B cell (primary cell): ENCODE measurements at places on chromosomes 3 and 15. TPM values are rescaled to one million over a fixed set of nuclear protein-coding genes. Genes with fewer than 3 reads are reported as not detected.

The ANKDD1A gene
- total RNA-seq: 2.2 and 2.6 TPM in 2 replicates

The SMCO1 gene
- total RNA-seq: not detected in 2 replicates

The LRRC2 gene
- total RNA-seq: not detected in 2 replicates

The CHRNA7 gene
- total RNA-seq: not detected in 2 replicates

The STRA6 gene
- total RNA-seq: not detected in 2 replicates

The ALDH1L1 gene
- not detected in 2 replicates for total RNA-seq

The GABRB3 gene
- total RNA-seq: not detected in 2 replicates

The KCNMB2 gene
- total RNA-seq: not detected in 2 replicates

The KLF15 gene
- total RNA-seq: 0.83 and 2.2 TPM in 2 replicates

The PLSCR5 gene
- total RNA-seq: not detected in 2 replicates

The COL6A6 gene
- total RNA-seq: not detected in 2 replicates

The SCAMP5 gene
- 0.24 and 0.59 TPM in 2 replicates for total RNA-seq

The IGSF10 gene
- not detected in 2 replicates for total RNA-seq

The PLCB2 gene
- 155 and 166 TPM in 2 replicates for total RNA-seq

The MEIS2 gene
- 0.22 and 0.39 TPM in 2 replicates for total RNA-seq

The GPR27 gene
- not detected in 2 replicates for total RNA-seq

The NMB gene
- total RNA-seq: 3.0 and 5.0 TPM in 2 replicates

The TBL1XR1 gene
- total RNA-seq: 128 and 138 TPM in 2 replicates

The VPS39 gene
- 145 and 149 TPM in 2 replicates for total RNA-seq

The CPA3 gene
- not detected in 2 replicates for total RNA-seq

The NR2F2 gene
- total RNA-seq: not detected in 2 replicates

The LAMB2 gene
- total RNA-seq: 0.05 and 0.74 TPM in 2 replicates

The GRAMD1C gene
- total RNA-seq: 47.1 and 52.5 TPM in 2 replicates

The RYR3 gene
- total RNA-seq: not detected in 2 replicates
